ENCODE measurements at places on chromosomes 1 and 21. TPM values are rescaled to one million over a fixed set of nuclear protein-coding genes. Genes with fewer than 3 reads are reported as not detected.

The CD101 gene
- 0.40 TPM for total RNA-seq

The SLC22A15 gene
- 3.4 TPM for total RNA-seq

The CRNN gene
- not detected for total RNA-seq

The PLA2G2F gene
- total RNA-seq, result not detected

The CYB5RL gene
- total RNA-seq, result 6.9 TPM

The SLC25A34 gene
- 0.19 TPM for total RNA-seq

The GBP4 gene
- not detected for total RNA-seq

The DNAJC8 gene
- 98.7 TPM for total RNA-seq

The PTPN14 gene
- 47.7 TPM for total RNA-seq

The HCRTR1 gene
- not detected for total RNA-seq

The DNASE2B gene
- total RNA-seq, result not detected

The PRKAA2 gene
- total RNA-seq, result 0.92 TPM

The CBS gene
- 4.4 TPM for total RNA-seq

The OR2T33 gene
- not detected for total RNA-seq

The RGSL1 gene
- total RNA-seq, result not detected

The SYCP1 gene
- total RNA-seq, result not detected

The KRTAP19-5 gene
- not detected for total RNA-seq

Data from LHCN-M2 (cell line).